T47D (cell line): ENCODE measurements at places on chromosomes 5 and 9.
A peak's percentile ranks its signal among the peaks of the same experiment; 100 is the strongest.

DNA sequence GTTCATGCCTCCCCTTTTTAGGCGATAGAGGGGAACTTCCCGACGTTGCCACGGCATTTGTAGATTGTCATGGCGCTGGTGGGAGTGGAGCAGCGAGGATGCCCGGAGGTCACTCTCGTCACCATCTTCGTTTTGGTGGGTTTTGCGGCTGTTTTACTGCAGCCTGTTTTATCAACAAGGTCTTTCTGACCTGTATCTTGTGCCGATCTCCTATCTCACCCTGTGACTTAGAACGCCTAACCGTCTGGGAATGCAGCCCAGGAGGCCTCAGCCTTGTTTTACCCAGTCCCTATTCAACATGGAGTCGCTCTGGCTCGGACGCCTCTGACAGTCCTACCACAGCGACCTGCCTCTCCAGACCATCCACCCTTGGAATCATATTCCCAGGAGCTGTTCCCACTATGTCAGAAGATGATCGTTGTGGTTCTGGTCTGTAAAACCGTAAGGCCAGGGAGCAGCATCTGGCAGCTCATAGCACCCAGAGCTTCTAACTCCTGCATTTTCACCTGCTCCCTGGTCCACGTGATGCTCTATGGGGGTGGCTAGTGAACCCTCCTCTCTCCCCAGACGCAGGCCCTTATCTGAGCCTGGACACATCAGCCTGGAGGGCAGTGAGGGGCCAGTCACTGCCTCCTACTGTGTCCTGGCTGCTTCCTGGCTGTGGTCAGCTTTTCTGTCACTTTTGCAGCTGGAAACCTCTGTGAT, 35.1 kb upstream of the CLK4 start:
- no peak for DNase-seq

DNA sequence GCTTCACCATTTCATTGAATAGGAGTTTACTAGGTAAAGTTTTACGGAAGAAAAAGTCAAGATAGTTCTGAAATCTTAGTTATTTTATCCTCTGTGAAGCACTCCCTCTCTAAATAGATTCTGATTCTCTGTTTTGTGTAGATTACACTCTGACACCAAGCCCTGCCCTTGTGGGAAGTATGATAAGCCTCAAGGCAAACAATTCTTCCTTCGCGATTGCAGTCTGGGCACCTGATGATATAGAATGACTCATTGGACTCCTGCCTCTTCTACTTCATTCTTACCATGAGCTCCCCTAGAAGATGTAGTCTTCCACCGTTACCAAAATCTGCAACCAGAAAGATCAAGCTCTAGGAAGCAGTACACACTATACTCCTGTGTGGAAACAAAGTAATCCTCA, 626.9 kb upstream of the PTGER4 start:
- DNase-seq, result no peak

- no peak for DNase-seq
Measured at GRCh38 chr9:128360826-128361225, 10.3 kb upstream of the URM1 start.

GRCh38 chr9:91029650-91030361, 228.2 kb downstream of the SYK start:
- DNase-seq, result no peak

DNA sequence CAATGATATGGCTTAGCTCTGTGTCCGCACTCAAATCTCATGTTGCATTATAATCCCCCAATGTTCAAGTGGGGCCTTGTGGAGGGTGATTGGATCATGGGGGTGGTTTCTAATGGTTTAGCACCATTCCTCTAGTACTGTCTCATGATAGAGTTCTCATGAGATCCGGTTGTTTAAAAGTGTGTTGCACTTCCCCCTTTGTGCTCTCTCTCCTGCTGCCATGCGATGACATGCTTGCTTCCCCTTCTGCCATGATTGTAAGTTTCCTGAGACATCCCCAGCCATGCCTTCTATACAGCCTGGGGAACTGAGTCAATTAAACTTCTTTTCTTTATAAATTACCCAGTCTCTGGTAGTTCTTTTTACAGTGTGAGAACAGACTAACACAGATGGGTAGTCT, 427.1 kb downstream of the CHSY3 start:
- no peak for DNase-seq

- no peak for DNase-seq
Measured at GRCh38 chr5:17174965-17175364, 42.5 kb upstream of the BASP1 start.

- no peak for DNase-seq
Measured at GRCh38 chr5:124754206-124754927, 7.9 kb upstream of the ZNF608 start.

- DNase-seq, result no peak
Measured at GRCh38 chr9:96779089-96779488, 1.2 kb upstream of the ZNF510 start.

DNA sequence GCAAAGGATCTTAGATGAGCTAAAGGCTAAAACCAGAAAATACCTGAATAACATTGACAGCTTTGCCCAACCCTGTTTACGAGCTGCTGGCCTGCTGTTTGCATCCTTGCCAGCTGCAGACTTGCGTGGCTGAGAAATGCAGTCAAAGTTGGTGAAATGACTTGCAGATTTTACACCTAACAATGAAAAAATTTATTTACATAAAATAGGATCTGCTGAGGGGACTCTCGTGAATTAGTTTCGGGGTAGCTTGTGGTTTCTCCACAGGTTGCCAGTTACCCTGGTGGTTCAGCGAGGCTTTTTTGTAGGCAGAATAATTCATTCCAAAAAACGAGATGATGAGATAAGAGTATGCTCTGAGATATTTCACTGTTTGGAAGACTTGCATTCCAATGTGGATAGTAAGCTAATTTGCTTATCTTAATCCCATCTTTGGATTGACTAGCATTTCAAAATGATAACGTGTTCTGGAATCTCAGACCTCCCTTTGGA, 65.7 kb upstream of the FANCC start:
- DNase-seq, result no peak

- DNase-seq, result peak; percentile 36
Measured at GRCh38 chr5:69343083-69343482, 10.5 kb upstream of the CCDC125 start.

GRCh38 chr5:97553604-97554452, 370.8 kb upstream of the RIOK2 start:
- DNase-seq, result no peak

DNA sequence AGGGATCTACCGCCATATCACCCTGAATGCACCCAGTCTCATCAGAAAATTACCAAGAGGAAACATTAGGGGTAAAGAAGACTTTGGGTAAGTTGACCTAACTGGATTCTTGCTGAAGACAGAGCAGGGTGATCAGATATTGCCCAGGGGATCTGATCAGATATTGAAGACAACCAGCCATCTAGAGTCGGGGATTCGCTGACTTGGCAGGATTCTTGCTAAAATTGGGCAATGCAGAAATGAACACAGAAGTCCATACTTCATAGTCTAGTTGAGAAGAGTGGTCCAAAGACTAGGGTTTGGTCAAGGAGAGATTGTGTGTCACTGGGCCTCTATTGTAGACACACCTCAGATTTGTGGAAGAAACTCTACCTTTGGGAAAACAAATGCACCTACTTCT, 107.2 kb downstream of the SV2C start:
- DNase-seq, result no peak
